Stimulated activated CD8-positive, alpha-beta memory T cell treated with anti-CD3 and anti-CD28 coated beads, Interleukin-4, amount 100 ng/mL, for 4 hours (primary cell): ENCODE measurements at places on chromosomes 7 and 10.

DNA sequence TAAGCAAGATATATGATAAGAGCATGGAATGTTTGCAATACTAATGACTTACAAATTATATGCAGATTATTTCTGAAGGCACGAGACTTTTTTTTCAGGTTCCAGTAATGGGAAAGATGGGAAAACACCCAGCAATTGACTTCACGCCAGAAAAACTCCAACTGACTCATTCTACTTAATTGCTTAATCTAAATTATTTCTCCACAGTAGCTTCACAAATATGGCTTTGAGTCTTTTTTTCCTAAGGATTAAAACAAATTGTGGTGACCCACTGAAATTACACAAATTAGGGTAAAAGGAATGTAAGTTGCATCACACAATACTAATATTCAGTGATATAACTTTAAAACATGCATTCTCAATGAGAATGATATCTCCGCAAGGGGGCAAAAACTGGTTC is 138.7 kb downstream of the GNAI1 start:
- DNase-seq, result no peak

GRCh38 chr7:149223761-149224160 is 15.7 kb upstream of the ZNF212 start:
- DNase-seq, result no peak

GRCh38 chr10:27857616-27858015 is 112.0 kb upstream of the MKX start:
- DNase-seq, result no peak

- no peak for DNase-seq
These were observed 37.1 kb upstream of the ITGB1 start for GRCh38 chr10:32995066-32995622.

DNA sequence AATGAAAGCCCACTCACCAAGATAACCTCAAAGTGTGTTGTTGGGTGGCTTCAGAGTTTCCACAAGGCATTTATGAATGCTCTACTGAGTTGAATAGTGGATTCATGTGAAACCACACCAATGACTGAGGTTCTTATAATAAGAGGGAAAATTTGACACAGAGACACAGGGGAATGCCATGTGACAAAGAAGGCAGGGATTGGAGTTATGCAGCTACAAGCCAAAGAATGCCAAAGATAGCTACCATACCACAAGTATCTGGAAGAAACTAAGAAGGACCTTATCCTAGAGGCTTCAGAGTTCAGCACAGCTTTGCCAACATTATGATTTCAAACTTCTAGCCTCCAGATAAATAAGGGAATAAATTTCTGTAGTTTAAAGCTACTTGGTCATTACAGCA is 68.0 kb upstream of the PCDH15 start:
- DNase-seq, result no peak

- DNase-seq, result no peak
These were observed 156.4 kb upstream of the MINDY3 start for GRCh38 chr10:16016688-16017087.

DNA sequence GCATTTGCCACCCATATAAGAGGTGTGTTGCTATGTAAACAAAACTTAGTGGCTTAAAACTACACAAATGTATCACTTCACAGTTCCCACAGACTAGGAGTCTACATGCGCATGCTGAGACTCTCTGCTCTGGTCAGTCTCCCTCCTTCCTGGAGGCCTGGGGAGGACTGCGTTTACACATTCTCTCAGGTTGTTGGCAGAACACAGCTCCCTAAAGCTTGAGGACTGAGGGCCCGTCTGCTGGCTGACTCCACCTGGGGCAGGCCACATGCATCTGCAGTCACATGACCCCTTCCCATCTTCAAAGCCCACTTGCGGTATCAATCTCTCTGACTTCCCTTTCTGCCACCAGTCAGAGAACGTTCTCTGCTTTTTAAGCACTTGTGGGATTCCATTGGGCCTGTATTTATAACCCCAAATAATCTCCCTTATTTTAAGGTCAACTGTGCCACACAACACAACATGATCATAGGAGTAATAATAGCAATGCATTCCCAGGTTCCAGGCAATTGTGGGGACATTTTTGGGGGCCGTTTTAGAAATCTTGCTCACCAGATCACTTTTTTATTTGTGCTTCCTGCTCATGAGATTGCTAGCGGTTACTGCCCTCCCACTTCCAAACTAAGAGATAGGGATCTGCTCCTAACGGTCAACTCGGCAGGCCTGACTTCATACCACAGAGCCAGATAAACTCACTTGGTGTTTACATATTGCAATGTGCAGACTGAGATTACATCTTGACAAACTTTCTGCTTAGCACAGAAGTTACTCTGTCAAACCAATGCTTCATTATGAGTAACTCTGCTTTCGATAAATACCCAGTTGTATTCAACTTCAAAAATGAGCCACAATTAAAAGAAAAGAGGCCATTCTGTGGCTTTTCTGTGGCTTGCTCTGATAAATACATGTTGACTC is 96.3 kb downstream of the ALOX5 start:
- no peak for DNase-seq

- DNase-seq, result no peak
These were observed 129.7 kb downstream of the C10orf105 start for GRCh38 chr10:71589617-71590551.

DNA sequence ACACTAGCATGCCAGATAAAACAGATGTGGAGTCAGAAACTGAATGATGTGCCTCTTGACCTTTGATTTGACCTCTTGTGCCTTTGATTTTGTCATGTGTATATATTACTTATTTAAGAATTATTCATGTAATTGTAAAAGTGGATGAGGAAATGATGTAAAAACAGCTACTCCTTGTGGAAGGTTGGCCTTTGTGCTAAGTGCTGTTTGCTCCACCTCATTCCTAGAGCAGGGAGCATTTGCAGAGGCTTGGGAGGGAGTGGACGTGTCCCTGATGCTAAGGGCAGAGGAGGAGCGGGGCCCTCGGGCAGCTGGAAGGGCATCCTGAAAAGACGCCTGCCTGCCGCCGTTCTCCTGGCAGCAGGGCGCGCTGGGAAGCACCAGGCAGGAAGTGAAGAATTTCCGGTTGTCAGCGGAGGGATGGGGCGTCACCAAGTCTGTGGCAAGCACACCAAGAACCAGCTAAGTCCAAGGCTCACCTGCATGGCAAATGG is 197.6 kb upstream of the ZNF32 start:
- no peak for DNase-seq

DNA sequence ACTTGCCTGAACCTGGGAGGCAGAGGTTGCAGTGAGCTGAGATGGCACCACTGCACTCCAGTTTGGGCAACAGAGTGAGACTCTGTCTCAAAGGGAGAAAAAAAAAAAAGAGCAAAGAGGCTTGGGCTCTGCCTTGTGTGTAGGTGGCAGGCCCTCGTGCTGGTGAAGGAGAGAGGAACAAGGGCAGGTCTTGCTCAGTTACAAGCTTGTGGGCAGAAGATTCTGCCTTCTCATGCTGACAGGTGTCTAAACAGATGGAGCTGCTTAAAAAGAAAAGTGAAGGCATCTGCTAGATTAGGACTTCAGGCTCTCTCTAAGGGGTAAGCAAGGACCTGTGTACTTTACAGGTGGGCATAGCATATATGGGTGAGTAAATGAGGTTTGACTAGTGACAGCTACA is 65.5 kb upstream of the TRIM8 start:
- DNase-seq, result no peak

DNA sequence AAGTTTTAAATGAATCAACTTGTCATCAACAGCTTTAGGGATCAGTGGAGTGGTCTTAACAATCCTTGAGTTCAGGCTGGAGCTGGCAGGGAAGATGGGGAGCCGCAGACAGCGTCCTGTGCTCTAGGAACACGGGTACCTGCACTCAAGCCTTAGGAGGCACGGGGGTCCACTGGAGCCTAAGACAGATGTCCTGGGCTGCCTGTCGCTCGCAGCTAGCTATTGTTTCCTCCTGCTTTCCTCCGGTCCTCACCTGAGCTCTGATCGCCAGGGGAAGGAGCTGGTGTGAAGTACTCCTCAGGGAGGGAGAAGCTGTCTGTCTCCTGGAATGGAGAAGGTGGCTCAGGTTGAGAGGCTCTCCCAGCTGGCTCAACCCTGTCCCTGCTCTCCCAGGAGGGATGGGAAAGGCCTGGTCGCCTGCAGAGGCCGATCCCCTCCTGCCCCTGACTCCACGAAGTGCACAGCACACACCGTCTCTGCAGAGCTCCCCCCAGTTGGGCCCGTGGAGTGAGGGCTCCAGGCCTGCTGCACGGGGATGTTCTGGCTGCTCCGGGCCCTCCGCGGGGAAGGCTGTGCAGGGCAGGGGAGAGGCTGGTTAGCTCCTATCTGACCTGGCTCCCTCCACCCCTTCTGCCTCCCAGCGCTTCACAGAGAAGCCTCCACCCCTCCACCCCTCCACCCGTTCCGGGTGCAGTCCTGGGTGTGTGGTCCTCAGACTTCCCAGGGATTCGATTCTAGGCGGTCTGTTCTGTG is 14.5 kb upstream of the PYROXD2 start:
- DNase-seq, result no peak

DNA sequence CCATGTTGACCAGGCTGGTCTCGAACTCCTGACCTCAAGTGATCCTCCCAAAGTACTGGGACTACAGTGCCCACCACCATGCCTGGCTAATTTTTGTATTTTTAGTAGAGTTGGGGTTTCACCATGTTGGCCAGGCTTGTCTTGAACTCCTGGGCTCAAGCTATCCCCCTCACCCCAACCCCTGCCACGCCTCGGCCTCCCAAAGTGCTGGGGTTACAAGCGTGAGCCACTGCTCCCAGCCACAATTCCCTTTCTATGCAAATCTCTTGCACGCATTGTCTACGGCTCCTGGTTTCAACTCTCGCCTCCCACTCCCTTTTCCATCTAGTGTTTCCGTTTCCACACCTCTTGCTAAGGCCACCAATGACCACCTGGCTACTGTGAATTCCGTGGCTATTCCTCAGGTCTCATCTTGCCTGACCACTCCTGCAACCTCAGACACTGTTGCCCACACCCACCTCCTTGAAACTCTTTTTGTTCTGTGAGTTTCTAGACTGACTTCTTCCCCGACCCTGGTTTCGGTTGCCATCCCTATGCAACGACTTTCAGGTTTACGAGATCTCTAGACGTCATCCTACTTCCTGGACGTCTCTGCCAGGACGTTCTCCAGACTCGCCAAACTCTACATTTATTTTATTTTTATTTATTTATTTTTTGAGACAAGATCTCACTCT is 3.4 kb downstream of the CLDN3 start:
- DNase-seq, result no peak

GRCh38 chr10:51574248-51575048 is 124.9 kb downstream of the CSTF2T start:
- no peak for DNase-seq

DNA sequence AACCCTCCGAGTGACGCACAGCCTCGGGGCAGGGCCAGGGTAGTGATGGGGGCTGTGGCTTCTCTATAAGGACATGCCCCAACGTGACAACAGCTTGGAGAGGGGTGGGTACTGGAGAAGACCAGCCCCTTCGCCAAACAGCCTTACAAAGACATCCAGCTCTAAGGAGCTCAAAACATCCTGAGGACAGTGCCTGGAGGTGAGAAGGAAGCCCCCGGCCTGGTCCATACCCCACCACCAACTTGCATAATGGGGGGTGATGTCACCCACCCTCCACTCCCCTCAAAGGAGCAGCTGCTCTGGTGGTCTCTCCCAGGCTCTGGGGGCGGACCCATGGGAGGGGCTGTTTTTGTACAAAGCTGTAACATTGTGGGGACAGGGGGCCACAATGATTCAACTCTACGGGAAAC is 15.1 kb downstream of the PRSS2 start:
- DNase-seq, result peak; percentile 72

GRCh38 chr10:88781206-88781605 is 21.3 kb upstream of the LIPM start:
- no peak for DNase-seq

DNA sequence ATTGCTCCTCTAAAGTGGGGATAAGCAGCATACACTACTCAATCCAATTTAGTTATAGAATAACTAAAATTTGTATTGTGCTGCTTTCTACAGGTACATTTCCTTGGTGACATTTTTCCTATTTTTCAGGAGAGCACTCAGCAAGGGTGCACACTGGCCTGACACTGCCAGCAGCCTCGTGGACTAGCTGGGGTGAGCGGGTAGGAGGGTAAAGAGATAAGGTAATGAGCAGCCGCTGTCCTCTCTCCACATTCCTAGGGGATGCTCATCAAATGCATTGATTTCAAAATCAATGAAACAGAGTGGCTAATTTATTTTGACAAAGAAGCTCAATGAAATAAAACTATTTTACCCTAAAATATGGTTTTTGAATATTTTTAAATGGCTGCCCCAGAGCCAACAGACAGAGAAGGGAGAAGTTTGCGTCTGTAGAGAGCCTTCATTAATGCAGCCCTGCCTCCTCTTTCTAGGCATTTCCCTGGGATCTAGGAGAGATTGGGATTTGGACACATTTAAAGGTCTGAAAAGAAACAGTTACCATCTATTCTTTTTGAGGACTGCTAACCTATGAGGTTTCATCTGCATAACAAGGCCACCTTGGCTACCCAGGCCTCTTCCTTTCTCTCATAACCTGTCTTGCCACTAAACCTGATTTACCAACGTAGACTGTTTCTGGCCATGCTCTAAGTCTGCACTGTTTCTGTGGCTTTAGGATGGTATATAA is 561.0 kb downstream of the IPMK start:
- no peak for DNase-seq
